ENCODE measurements at places on chromosomes 5 and 9.
A peak's percentile ranks its signal among the peaks of the same experiment; 100 is the strongest.

DNA sequence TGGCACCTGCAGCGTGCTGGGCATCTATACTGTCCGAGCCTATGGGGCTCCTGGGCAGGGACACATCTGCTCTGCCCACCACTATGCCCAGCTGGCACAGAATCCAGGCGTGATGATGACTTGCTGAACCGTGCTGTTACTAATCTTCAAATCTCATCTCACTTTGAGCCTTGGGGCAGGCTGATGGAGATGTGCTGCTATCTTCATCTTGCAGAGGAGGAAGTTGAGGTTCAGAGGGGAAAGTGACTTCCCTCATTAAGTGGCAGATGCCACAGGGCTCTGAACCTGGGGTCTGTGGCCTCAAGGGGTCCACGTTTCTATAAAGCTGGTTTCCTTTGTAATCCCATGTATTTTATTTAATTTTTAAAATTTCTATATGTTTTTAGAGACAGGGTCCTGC is 4.7 kb downstream of the SLC2A6 start:
- no peak for DNase-seq

GRCh38 chr9:37801287-37801850 is 772 bp downstream of the DCAF10 start:
- peak; percentile 52 for DNase-seq

DNA sequence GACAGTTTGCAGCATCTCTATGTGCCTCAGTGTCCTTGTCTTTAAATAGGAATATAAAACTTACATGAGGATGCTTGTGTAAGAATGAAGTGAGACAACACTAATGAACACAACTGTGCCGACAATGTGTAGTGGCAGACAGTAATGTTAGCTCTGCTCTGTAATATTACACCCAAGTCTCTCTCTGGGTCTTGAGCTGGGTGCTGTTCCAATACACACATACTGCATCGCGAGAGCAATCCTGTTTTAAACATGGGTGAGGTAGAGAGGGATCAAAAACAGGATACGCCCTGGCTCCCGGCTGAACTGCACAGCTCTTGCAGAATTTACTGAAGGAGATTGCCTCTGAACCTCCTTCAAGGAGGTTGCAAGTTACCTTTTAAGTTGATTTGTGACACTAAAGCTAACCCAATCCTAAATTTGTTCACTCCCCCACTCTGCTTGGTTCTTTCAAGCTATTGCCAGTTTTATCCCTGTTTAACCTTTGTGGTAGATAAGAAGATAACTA is 155.2 kb upstream of the ISL1 start:
- DNase-seq: no peak

GRCh38 chr9:81037889-81038288 is 651.5 kb downstream of the TLE1 start:
- no peak for DNase-seq

GRCh38 chr5:83921666-83922193 is 201.1 kb upstream of the HAPLN1 start:
- no peak for DNase-seq

- no peak for DNase-seq
Measured at GRCh38 chr5:142246-142810, 49.0 kb upstream of the LRRC14B start.

DNA sequence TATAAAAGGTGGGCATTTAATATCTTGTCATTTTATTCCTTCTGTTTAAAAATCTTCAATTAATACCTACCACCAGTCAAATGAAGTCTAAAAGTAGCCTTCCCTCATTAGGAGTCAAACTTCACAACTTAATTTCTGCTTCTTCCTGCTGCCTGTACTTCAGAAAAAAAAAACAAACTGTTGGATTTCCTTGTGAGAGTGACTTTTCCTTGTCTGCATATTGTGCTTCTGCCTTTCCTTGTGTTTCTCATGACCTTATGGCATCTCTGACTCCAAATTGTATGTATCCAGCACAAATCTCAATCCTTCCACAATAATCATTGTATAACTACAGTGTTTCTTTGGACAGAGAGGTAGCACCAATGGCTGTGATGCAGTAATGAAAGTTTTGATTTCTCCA is 32.1 kb downstream of the GRAMD2B start:
- DNase-seq: no peak

GRCh38 chr9:123445116-123445515 is 89.1 kb downstream of the CRB2 start:
- no peak for DNase-seq

DNA sequence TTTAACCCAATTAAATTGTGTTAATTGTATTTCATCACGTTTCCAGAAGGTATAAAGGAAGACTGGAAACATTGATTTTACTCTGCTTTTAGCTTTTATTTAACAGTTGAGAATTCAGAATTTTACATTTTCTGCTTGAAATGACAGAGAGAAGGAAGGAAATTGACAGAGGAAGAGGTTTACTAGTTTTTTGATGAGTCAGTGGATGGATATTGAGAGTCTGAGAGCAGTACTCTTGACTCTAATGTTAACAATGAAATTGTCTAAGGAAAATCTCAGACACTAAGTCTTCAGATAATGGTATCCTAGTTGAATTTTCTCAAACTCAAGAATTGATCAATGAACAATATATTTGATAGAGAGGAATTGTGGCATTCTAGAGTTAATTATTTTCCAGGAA is 60.6 kb downstream of the IPO11 start:
- DNase-seq: no peak

- DNase-seq: no peak
Measured at GRCh38 chr5:158499892-158500418, 599.8 kb downstream of the EBF1 start.

DNA sequence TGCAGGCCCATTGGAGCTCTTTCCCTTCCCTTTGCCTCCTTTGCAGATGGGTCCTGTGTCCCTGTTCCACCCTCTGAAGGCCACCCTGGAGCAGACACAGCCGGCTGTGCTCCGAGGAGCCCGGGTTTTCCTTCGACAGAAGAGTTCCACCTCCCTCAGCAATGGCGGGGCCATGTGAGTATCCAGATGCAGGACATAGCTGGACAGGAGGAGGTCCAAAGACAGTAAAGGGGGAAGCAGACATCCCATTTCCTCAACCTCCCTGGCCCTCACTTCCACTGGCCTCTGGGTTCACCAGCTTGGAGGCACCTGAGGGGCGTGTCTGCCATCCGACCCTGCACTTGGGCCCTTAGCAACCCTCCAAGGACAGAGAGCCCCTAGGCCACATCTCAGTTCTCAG is 237.9 kb downstream of the CACNA1B start:
- no peak for DNase-seq

DNA sequence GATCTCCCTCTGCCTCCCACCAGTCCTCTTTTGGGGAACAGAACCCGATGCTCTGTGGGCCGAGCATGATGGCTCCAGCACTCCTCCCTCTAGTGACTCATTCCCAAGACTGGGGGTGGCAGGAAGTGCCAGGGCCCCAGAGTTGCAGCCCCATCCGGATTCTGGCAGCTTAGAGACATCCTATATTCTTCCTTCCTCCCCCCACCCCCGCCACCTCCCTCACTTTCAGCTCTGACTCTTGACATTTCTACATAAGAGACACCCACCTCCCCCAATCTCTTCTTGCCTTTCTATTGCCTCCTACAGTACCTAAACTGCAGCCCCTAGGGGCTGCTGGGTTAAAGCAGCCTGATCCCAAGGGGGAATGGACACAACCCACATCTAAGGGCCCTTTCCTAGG is 47.1 kb upstream of the MATR3 start:
- DNase-seq: peak; percentile 71

GRCh38 chr5:118378959-118379358 is 609.4 kb downstream of the DTWD2 start:
- DNase-seq: no peak

DNA sequence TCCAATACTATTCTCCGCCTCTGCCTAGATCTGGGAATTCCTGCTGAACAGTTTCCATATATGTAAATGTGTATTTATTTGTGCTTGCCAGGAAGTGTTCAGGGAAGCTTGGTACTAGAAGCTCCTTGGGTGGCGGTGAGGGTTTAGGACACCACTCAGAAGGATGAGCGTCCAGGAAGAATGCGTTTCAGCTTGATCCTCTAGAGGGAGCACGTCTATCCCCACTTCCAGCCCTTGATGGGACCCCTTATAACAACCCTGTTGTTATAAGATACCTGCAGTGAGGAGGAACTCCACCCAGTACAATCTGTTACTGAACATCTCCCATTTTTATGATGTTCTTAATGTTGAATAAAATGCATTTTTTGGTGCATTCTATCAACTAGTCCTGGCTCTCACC is 88.9 kb downstream of the CYFIP2 start:
- DNase-seq: no peak

- DNase-seq: no peak
Measured at GRCh38 chr5:41815261-41815660, 55.0 kb downstream of the OXCT1 start.

GRCh38 chr9:974996-975739 is 1.3 kb upstream of the DMRT3 start:
- no peak for DNase-seq

GRCh38 chr9:88399966-88400365 is 11.7 kb downstream of the SPIN1 start:
- no peak for DNase-seq

- DNase-seq: no peak
Measured at GRCh38 chr5:77155179-77155785, 55.2 kb upstream of the PDE8B start.

Measured in activated naive CD4-positive, alpha-beta T cell treated with Interleukin-2 at 50 U/mL for 16 hours (primary cell).